ENCODE measurements at places on chromosomes 6 and 20.

- DNase-seq = no peak
- H3K27me3 ChIP-seq = peaks cover 5% of the 10 kb centered on the region
- H3K4me3 ChIP-seq = no peak overlapping the region
- H3K27ac ChIP-seq = no peak overlapping the region
Observed at GRCh38 chr6:116456927-116457326, 4.2 kb upstream of the CALHM6 start.

- no peaks in the 10 kb centered on the region for H3K27me3 ChIP-seq
- peaks cover 14% of the 10 kb centered on the region for H3K36me3 ChIP-seq
- H3K27ac ChIP-seq = no peak overlapping the region
- no peak for DNase-seq
- peaks cover 4% of the 10 kb centered on the region for H3K4me1 ChIP-seq
Observed at GRCh38 chr6:143840595-143841265, 2.4 kb upstream of the LTV1 start.

GRCh38 chr20:9551808-9552550 lies 37.6 kb downstream of the LAMP5 start:
- no peaks in the 10 kb centered on the region for H3K4me1 ChIP-seq
- H3K27me3 ChIP-seq = no peaks in the 10 kb centered on the region

GRCh38 chr6:22327881-22328280 lies 31.0 kb upstream of the PRL start:
- no peak overlapping the region for H3K4me3 ChIP-seq
- no peak overlapping the region for H3K27ac ChIP-seq
- no peak for DNase-seq
- no peaks in the 10 kb centered on the region for H3K27me3 ChIP-seq
- H3K36me3 ChIP-seq = no peaks in the 10 kb centered on the region
- no peaks in the 10 kb centered on the region for H3K4me1 ChIP-seq

DNA sequence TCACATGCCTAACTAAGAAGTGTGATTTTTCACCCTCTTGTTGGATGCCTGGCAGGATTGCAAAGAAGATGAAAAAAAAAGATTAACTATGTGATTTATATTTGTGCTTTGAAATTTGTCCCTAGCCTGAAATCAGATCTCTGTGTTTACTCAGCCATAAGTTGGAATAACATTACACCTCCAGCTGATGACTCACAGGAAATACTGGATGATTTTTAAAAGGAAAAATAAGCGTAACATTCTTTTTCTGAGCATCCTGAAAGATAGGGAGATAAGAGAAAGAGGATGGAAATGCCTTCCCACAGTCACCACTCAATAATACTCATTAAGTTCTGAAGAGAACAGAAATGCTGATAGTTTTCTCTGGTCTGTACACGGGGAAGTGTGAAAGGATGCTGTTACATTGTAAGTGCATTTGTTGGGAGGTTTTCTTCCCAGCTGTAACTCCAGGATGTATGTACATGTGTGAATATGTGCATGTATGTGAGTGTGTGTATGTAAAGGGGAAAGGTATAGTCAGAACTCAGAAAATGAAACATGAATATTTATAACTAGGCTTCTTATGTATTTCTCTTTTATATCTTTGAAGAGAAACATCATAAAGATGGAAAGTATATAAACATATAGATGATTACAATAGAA lies 37.4 kb upstream of the RIPPLY2 start:
- DNase-seq = peak; percentile 83
- no peaks in the 10 kb centered on the region for H3K36me3 ChIP-seq
- peaks cover 8% of the 10 kb centered on the region for H3K4me1 ChIP-seq
- H3K27ac ChIP-seq = no peak overlapping the region

DNA sequence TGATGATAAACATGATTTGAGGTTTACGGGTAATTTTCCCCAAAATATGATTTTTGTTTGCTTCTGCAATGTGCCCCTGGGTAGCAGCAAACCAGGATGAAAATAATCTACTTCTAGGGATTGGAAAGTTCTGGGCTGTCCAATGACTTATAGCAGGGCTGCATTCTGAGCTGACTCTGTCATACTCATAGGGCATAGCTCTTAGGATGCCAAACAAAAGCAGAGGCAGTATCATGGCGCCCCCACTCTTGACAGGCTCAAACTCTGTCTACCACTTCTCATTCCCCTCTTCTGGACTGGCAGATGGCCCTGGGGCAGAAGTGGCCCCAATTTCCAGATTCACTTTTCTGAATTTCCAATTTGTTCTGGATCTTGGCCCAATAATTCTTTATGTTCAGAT lies 10.3 kb downstream of the SERPINB1 start:
- H3K4me3 ChIP-seq = no peak overlapping the region
- H3K4me1 ChIP-seq = no peaks in the 10 kb centered on the region
- H3K27ac ChIP-seq = no peak overlapping the region
- H3K36me3 ChIP-seq = no peaks in the 10 kb centered on the region
- no peak for DNase-seq

DNA sequence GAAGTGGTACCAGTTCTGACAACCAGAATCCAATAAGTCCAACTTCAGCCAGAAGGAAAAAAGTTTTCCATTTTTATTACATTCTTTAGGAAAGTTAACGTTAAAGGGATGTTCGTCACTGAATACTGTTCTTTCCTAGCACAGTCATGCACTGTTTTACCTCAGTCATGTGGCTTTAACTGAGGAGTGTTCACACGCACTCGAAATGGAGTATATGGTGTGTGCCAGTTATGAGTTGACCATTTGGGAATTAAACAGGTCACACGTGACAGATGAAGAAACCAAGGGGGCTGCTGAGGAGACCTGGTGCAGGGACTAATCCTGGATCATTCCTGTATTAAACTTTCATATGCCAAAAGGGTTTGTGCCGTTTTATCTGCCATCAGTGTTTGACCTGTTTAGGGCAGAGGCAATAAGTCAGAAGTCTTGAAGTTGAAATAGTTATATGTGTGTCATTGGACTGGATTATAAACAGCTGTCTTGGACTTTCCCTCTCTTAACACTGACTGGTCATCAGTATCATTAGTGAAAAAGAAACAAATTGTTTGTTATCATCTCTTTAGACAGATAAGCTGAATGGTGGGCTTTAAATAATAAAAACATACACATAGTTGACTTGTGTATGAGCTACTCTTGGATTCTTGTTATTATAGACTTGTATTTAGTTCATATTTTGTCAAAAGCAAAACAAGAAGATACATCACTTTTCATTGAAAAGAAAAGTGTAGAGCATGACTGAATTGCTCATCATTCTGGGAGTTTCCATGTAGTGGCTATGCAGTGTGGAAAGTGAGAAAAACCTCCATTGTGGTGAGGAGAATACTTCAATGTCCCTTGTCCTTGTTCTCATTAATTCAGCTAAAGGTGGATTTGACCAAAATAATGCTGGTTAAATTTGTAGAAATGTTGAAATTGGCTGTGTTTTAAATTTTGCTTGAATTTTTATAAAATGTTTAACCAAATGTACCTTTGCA lies 123.5 kb upstream of the SAMD5 start:
- H3K4me1 ChIP-seq = no peaks in the 10 kb centered on the region
- no peaks in the 10 kb centered on the region for H3K36me3 ChIP-seq
- H3K4me3 ChIP-seq = no peak overlapping the region
- no peaks in the 10 kb centered on the region for H3K27me3 ChIP-seq
- DNase-seq = no peak
- no peak overlapping the region for H3K27ac ChIP-seq

- H3K4me3 ChIP-seq = no peak overlapping the region
- H3K4me1 ChIP-seq = no peaks in the 10 kb centered on the region
- no peaks in the 10 kb centered on the region for H3K27me3 ChIP-seq
- DNase-seq = no peak
- H3K27ac ChIP-seq = no peak overlapping the region
Observed at GRCh38 chr6:42025845-42026243, 24.5 kb upstream of the TAF8 start.

- no peak overlapping the region for H3K4me3 ChIP-seq
- DNase-seq = no peak
- H3K4me1 ChIP-seq = peaks cover 8% of the 10 kb centered on the region
- no peaks in the 10 kb centered on the region for H3K27me3 ChIP-seq
- H3K27ac ChIP-seq = no peak overlapping the region
- no peaks in the 10 kb centered on the region for H3K36me3 ChIP-seq
Observed at GRCh38 chr6:147216915-147217314, 12.7 kb downstream of the STXBP5 start.

DNA sequence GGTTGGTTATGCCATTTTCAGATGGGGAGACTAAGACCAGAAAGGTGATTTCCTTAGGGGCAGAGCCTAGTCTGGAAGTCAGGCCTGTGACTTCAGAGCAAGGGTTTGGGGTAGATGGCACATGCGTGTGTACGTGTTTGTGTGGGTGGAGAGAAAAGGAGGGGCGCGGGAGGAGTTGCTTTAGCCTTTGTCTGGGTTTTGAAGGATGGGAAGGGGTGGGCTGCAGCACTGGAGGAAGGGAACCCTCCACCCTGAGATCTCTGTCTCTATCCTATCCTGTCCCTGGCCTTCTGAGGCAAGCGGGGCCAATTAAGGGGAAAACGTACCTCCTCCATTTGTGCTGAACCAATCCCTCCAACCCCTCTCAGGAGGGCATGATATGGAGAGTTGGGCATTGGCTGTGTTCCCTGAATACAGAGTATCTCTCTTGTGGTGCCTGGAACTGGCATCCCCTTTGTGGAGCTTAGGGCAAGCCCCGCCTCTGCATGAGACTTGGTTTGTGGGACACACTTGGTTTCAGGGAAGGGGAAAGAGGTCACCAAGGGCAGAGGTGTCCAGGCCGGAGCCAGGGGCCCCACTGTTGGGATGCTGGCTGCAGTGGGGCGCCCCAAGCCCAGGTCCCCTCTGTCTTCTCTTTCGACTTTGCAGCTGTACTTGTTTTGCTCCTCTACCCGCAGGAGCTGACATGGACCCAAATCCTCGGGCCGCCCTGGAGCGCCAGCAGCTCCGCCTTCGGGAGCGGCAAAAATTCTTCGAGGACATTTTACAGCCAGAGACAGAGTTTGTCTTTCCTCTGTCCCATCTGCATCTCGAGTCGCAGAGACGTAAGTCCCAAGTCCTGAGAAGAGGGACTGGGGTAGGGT lies at the start of gene DBNDD2:
Gene DBNDD2, plus strand, starts transcription at position 507 of the 863 bp plus-strand sequence. Its CDS starts 179 bp downstream, at position 686.
- H3K36me3 ChIP-seq = peaks cover 18% of the 10 kb centered on the region
- H3K4me1 ChIP-seq = peaks cover 9% of the 10 kb centered on the region
- H3K4me3 ChIP-seq = peak within 1 kb of the TSS; percentile 76

DNA sequence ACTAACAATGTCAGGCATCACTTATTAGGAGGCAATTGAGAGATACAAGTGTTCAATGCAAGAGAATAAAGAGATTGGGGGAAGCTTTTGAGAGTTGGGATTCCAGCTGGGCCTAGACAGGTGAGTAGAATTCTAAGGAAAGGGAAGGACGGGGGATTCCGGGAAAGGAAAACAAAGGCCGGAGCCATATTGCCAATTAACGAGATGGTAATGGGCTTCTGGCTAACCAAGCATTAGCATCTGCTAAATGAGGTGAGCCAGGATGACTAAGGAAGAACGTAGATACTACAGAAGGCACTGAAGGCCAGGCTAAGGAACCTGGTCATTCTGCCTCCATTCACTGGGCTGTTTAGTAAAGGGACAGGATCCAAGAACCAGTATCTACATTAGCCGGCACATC lies 10.5 kb downstream of the FYN start:
- H3K27ac ChIP-seq = no peak overlapping the region
- no peaks in the 10 kb centered on the region for H3K4me1 ChIP-seq
- no peaks in the 10 kb centered on the region for H3K36me3 ChIP-seq
- H3K4me3 ChIP-seq = no peak overlapping the region

DNA sequence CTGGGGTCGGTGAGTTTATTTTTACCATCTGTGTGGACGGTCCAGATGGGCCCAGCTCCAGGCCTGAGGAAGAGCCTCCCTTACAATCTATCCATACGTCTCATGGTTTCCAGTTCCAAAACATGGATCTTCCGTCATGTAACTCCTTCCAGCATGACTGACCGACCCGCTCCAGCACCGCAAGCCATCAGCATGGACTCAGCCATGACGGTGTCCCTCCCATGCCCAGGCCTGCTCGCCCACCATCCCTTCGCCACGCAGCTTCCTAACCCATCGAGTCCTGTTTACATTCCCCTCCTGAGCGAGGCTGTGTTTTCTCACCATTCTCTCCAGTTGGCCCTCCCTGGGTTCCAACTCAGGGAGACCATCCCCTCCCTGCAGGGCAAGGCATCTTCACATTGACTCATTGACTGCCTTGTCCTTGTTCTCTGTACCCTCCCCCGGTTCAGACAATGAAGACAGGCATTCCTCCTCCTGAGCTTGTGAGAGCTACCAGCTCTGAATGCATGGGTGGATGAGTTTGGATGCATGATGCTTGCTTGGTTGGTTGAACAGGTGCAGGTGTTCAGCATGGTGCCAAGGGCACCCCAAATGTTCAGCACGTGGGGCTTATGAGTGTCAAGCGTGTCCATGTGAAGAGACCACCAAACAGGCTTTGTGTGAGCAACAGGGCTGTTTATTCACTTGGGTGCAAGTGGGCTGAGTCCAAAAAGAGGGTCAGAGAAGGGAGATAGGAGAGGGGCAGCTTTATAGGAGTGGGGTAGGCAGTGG lies 235.8 kb downstream of the SMOC2 start:
- H3K36me3 ChIP-seq = no peaks in the 10 kb centered on the region
- no peak overlapping the region for H3K27ac ChIP-seq
- H3K4me3 ChIP-seq = no peak overlapping the region
- no peak for DNase-seq
- H3K4me1 ChIP-seq = no peaks in the 10 kb centered on the region

DNA sequence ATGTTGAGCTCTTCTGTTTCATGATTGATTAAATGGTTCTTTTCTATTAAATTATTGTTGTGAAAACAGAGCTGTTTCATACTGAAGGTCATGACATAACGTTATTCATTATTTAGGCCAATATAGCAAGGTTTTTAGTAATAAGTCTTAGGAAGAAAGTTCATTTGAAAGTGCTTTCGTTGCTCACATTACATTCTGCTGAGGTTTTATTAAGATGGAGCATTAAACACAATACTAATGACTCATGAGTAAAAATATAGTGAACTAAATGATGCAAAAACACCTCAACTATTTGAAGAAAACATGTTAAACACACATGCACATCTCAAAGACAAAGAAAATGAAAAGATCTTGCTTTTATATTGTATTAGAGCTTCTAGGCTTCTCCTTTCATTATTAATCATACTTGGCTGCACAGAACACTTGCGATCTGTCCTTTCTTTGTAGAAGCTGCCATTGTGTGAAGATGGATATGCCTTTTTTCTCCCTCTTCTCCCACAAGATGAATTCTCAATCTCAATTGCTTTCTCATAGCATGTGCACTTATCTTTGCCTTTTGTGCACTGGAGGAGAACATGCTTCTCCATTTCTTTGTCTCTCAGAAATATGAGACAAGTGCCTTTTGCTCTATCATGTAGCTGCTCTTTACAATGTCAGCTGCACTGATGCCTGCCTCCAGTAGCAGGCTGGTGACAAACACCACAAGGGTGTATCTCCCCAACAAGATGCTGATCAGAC lies 312.4 kb downstream of the PHF3 start:
- no peaks in the 10 kb centered on the region for H3K36me3 ChIP-seq
- H3K27ac ChIP-seq = no peak overlapping the region
- peaks cover 6% of the 10 kb centered on the region for H3K4me1 ChIP-seq
- no peaks in the 10 kb centered on the region for H3K27me3 ChIP-seq
- no peak for DNase-seq

DNA sequence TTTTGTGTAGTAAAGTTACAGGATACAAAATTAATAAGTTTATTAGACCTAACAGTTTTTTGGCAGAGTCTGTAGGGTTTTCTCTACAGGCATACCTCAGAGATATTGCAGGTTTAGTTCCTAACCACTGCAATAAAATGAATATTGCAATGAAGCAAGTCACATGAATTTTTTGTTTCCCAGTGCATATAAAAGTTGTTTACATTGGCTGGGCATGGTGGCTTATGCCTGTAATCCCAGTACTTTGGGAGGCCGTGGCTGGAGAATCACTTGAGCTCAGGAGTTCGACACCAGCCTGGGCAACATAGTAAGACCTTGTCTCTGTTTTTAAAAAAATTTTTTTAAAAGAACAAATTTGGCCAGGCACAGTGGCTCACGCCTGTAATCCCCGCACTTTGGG lies 16.0 kb downstream of the C6orf52 start:
- peaks cover 9% of the 10 kb centered on the region for H3K27me3 ChIP-seq
- no peak for DNase-seq
- H3K4me1 ChIP-seq = no peaks in the 10 kb centered on the region
- no peak overlapping the region for H3K27ac ChIP-seq
- H3K36me3 ChIP-seq = no peaks in the 10 kb centered on the region
- H3K4me3 ChIP-seq = no peak overlapping the region

Measured in A673 (cell line).